Activated CD8-positive, alpha-beta memory T cell treated with anti-CD3 and anti-CD28 coated beads for 4 hours (primary cell): ENCODE measurements at places on chromosomes 5 and 9.

- no peak for DNase-seq
Observed at GRCh38 chr5:138472353-138472752, 7.1 kb downstream of the EGR1 start.

GRCh38 chr9:127835991-127836516, 18.4 kb downstream of the ENG start:
- no peak for DNase-seq

- peak; percentile 49 for DNase-seq
Observed at GRCh38 chr5:134184155-134185135, 7.7 kb upstream of the SKP1 start.

GRCh38 chr9:97299809-97300414, 7.5 kb upstream of the CCDC180 start:
- no peak for DNase-seq

- DNase-seq: no peak
Observed at GRCh38 chr5:163310997-163311396, 126.4 kb upstream of the CCNG1 start.

- no peak for DNase-seq
Observed at GRCh38 chr5:58939664-58940063, 356.8 kb downstream of the RAB3C start.
